ENCODE measurements at places on chromosomes 11 and 22.

- DNase-seq: no peak
These were observed 66.1 kb upstream of the VPREB1 start for GRCh38 chr22:22178355-22178965.

- DNase-seq: no peak
These were observed 51.8 kb downstream of the MN1 start for GRCh38 chr22:27749597-27750225.

- no peak for DNase-seq
These were observed 44.7 kb upstream of the SEPTIN5 start for GRCh38 chr22:19669570-19669969.

DNA sequence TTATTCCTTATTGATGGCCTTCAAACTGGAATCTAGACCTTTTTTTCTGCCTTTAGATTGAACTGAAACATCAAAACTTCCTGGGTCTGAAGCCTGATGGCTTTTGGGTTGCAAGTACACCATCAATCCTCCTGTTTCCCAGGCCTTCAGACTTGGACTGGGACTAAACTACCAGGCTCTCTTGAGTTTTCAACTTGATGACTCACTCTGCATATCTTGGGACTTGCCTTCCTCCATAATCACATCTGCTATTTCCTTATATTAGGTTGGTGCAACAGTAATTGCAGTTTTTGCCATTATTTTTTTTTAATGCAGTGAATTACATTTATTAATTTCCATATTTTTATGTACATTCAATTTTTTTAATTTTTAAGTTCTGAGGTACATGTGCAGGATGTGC is 7.0 kb downstream of the OR51B5 start:
- peak; percentile 12 for DNase-seq

- DNase-seq: no peak
These were observed 241.8 kb upstream of the ARHGAP42 start for GRCh38 chr11:100445231-100445735.

GRCh38 chr22:23386822-23387580 is 193.1 kb downstream of the IGLL1 start:
- no peak for DNase-seq

GRCh38 chr11:124746621-124747243 is 5.3 kb downstream of the VSIG2 start:
- DNase-seq: no peak

DNA sequence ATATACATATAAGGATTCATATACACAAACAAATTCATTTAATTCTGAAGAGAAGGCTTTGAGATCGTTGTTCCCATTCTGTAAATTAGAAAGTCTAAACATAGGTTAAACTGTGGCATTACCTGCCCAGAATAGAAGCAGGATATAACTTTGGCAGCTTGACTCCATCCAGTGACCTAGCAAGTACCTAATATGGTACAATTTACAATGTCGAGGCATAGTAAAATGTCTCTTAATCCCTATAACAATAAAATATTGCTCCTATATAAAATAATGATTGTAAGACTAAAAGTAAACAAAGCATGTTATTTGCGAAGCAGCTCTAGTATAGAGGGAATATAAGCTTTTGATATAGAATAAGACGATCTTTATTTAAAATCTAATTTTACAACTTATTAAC is 756.0 kb downstream of the LUZP2 start:
- DNase-seq: no peak

DNA sequence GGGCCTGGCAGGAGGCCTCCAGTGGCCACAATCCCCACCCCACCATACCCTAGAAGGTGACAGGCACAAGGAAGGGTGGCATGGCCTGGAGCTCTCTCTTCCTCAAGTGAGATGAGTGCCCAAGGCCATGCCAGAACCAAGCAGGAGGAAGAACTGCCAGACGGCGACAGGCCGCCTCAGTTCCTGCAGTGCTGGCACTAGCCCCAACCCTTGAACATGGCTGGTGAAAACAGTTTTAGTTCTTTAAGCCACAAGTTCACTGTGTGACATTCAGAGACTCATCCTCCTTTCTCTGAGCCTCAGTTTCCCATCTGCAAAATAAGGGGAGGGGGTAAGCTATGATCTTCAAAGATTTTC is 9.8 kb downstream of the CHRDL2 start:
- DNase-seq: no peak

DNA sequence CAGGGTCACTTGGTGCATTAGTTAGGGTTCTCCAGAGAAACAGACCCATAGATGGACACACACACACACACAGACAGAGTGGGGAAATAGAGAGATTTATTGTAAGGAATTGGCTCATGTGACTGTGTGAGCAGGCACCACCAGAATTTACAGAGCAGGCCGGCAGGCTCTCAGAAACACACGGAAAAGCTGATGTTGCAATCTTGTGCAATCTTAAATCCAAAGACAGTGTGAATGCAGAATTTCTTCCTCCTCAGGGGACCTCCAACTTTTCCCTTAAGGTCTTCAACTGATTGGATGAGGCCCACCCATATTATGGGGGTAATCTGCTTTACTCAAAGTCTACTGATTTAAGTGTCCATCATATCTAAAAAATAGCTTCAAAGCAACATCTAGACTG is 49.8 kb downstream of the APIP start:
- peak; percentile 29 for DNase-seq

- DNase-seq: no peak
These were observed 4.1 kb upstream of the PTDSS2 start for GRCh38 chr11:445765-446588.

- DNase-seq: no peak
These were observed 476.8 kb upstream of the B3GAT1 start for GRCh38 chr11:134888821-134889220.

GRCh38 chr11:125124618-125124992 is 13.2 kb upstream of the TMEM218 start:
- DNase-seq: no peak

DNA sequence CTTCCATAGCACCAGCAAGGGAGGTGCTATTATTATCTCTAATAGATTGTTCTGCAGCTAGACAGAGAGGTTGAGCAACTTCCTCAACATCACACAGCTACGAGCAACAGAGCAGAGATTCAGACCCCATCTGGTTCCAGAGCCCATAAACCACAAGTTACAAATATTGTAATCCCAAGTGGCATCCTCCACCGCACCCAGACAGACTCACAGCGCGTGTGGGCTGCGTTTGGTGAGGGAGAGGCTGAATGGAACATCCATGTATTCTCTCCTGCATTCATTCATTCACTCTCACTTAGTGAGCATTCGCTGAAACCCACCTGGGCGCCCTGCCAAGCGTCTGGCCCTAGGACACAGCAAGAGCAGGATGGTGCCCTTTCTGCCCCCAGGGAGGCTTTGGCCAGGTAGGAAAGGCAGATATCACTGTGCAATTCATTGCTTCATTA is 33.5 kb downstream of the LIF start:
- no peak for DNase-seq

GRCh38 chr11:46305295-46305694 is 27.8 kb downstream of the CREB3L1 start:
- no peak for DNase-seq

- no peak for DNase-seq
These were observed 103.6 kb downstream of the TRIM29 start for GRCh38 chr11:120034176-120034875.

GRCh38 chr11:132238331-132238866 is 868.0 kb downstream of the NTM start:
- no peak for DNase-seq

- no peak for DNase-seq
These were observed 57.9 kb downstream of the NOX4 start for GRCh38 chr11:89433278-89433677.

DNA sequence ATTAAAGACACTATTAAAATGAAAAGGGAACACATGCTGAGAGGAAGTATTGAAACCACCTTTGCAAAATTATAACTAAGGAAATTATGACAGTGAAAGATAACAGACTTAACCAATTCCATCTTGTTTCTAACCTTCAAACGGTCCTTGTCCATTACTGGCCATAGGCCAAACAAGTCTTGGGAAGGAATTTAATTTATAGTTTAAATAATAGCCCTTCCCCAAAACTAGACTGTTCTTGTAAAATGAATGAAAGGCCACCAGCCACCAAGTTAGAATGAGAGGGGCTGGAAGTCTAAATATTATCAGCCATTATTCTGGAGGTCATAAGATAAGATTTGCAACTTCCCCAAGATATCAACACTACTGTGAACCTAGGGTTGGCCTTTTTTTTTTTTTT is 1.8 kb upstream of the TALDO1 start:
- DNase-seq: no peak

GRCh38 chr11:70091638-70092037 is 13.5 kb downstream of the ANO1 start:
- DNase-seq: no peak

- DNase-seq: no peak
These were observed 36.2 kb downstream of the TBC1D22A start for GRCh38 chr22:46798366-46799350.

DNA sequence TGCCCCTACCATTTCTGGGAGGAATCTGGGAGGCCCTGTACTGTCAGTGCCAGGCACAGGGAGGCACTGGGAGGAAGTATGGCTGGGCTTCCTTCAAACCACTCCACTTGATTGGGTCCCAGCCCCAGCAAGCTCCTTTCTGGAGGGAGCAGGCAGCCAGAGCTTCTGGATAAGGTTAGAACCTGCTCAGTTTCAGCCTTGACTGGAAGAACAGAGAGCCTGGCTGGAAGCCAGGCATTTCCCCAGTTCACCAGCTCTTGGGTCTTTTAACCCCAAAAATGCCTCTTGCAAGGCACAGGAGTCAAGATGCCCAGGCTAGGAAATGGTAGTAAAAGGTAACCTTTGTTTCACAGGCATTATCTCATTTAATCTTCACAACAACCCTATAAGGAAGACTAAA is 9.0 kb upstream of the KCTD14 start:
- no peak for DNase-seq

DNA sequence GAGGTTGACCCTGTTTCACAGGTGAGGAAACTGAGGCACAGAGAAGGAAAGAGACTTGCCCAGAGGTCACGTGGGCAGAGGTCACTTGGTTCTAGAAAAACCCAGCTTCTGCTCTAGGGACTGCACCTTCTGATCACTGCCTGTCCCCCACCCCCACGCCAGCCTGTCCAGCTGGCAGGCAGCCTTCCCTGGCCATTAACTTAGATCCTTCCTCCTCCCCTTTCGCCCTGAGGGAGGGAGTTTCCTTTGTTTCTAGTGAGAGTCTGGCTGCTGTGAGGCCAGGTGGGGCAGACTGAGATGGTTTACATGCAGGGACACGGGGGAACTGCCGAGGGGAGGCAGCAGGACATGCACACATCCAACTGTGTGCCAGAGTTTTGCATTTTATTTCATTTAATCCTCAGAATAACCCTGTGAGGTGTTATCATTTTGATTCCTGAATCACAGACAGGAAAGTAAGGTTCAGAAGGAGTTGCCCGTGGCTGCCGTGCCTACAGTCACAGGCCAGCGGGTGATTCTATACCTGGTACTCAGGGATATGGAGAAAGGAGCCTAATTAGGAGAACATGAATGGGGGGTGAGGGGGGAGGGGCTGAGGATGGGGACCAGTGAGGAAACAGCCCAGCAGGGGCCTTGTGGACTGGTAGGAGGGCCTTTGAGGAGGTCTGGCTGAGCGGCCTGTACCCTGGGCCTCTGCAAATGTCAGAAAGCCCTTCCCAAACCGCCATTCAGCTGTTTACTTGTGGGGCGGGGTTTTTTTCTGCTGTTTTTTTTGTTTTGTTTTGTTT is 3.4 kb downstream of the FAM83F start:
- DNase-seq: no peak

GRCh38 chr22:36143066-36143815 is 17.3 kb downstream of the APOL3 start:
- DNase-seq: no peak

- peak; percentile 83 for DNase-seq
These were observed 36.1 kb downstream of the LIMK2 start for GRCh38 chr22:31248138-31248745.

DNA sequence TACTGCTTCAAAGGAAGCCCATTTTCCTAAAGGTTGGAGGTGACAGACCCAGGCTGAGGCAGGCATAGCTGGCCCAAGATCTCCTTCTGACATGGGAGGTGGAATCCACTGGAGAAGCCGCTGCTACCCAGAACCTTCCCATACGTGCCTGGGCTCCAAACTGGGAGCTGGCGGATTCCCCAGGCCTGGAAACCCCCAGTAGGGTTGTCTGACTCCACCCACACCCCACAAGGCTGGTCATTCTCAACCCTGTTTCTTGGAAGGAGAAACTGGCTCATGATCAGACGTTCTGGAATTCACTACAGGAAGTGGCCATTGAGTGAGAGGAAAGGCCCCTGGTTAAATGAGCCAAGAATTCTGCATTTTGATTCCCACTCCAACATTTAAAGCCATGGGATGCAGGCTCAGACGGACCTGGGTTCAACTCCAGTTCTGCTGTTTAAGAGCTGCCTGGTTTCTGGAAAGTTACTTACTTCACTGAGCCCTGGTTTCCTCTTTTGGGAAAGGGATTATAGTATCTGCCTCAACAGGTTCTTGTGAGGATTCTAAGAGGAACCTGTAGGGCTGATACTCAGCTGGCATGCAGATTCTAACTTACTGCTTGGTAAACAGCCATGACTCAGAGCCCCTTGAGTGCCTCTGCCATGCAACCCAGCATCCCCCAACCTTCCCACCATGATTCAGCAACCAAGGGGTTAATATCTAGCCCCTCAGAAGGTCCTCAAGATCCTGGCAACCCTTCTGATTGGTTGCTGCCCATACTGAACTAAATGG is 19.4 kb upstream of the TSKU start:
- DNase-seq: peak; percentile 59

DNA sequence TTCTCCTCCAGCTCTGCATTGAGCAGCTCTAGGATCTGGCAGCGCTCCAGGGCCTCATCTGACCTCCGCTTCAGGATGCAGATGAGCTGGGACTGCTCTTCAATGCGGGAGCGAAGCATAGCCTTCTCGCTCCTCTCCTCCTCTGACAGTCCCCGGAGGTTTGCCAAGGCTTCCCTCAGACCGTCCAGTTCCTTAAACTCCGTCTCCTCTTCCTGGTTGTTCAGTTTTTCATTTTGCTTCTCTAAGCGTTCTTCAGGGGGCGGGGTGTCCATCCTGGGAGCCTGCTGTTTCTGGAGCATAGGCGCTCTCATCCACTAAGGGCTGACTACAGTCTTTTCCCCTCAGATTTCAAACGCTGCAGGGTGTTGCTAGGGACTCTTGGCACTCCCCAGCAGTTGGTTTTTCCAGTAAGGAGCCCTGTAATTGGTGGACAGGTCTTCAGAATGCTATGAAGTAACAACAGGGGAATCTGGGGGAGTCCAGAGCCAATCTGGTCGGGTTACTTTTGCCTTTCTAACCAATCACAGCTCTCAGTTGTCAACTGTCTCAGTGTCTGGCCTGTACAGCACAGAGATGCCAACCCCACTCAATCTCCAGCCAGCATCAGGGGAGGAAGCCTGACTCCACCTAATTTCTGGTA is at the start of gene CCDC89:
CCDC89 (minus strand) TSS at position 376 of the 640 bp plus-strand sequence; CDS start at position 311, 65 bp downstream.
- peak; percentile 94 for DNase-seq
